ENCODE measurements at places on chromosomes 1 and 21.

DNA sequence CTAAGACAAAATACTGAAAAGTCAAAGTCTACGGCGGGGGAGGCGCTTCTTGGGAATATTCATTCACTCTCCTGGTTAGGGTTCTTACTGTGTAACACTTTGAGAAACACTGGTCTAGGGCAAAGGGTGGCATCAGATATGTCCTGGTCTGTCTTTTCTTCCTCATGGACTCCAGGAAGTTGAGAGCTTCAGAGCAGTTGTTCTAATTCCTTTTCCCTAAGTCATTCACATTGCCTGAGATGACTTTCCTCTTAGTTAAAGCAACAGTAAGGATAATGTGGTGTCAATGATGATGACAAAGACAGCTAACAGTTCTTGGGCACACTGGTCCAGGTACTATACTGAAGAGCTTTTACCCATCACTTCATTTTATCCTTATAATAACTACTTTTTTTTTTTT is 27.0 kb downstream of the FGGY start:
- no peak for DNase-seq

GRCh38 chr1:45550401-45551351 is at the start of gene AKR1A1:
Gene AKR1A1 (plus strand): TSS chr1:45550826. CDS start chr1:45561795, 10,969 bp downstream.
- DNase-seq = peak; percentile 90

DNA sequence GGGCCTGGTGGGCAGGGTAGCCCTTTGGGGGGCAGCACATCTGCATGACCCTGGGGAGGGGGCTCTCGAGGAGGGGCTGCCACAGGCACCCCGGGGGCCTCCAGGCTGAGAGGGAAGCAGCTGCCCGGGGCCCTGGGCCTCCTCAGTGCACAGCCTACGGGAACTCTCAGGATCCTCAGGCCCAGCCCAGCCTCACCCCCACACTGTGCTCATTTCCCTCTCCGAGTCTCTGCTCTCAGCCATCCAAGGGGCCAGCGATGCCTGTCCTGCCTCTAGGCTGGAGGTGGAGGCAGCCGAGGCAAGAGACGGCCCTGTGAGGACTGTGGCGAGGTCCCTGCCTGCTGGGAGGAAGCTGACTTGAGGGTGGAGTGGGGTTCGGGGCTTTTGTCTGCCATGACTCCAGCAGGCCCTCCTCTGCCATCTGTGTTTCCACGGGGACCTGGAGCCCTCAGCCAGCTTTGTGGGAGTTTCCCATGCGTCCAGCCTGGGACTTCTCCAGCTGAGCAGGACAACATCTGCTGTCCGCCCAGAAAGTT is 7.2 kb upstream of the PLEKHG5 start:
- no peak for DNase-seq

DNA sequence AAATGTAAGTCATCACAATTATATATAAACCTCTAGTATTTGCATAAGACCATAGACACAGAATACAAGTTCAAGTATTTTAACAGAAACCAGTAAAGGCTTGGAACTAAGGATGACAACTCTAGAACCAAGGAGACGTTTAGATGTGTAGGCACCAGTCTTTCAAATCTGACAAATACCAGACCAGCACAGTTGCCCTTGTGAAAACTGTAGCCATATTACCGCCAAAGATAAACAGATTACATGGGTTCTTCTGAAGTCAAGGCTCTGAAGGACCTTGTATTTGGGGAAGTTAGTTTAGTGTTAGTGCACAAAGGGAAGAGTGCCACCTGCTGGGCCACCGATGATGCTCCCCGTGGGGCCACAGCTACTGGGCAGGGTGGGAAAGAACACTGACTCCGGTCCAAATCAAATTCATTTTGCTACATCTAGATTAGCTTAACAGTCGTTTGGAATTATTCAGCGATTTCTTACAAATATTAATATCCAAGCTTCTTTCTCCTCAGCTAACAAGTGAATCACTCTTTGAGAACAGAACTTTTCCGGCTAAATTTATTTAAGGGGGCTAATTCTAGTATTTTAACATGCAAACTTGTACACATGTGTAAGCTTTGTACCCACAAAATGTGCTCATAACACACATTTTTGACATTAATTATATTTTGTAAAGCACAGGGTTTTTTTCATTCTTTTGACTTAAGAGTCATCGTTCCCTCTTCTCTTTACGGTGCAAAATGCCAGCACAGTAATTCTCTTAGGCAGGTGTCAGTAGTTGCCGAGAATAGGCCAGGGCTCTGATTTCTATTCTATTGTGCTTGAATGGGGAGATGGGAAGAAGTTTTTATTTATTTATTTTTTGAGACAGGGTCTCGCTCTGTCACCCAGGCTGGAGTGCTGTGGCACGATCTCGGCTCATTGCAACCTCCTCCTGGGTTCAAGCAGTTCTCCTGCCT is 8.0 kb upstream of the NIBAN1 start:
- no peak for DNase-seq

DNA sequence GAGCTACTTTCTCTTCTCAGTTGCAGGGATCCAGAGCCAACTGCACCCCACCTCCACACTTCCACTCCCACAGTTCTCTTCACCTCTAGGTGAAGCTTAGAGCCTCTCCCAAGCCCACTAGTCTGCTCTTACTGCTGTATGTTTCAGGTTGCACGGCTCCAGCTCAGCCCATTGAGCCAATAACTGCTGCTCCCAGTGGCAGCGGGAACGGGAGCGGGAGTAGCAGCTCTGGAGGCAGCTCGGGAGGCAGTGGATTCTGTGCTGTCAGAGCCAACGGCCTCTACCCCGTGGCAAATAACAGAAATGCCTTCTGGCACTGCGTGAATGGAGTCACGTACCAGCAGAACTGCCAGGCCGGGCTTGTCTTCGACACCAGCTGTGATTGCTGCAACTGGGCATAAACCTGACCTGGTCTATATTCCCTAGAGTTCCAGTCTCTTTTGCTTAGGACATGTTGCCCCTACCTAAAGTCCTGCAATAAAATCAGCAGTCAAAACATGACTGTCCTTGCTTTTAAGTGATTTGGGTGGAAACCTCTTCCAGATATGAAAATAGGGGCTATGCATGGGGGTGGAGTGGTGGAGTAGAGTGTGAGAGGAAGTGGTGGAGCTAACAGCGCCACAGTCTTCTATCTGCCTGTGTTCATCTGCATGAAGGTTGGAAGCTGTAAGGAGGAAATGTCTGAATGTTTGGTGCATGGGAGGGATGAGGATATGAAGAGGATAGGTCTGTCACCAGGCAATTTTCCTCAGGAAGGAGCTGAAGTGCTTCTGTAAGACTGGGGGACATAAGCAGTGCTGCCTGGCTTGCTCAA is 29.6 kb downstream of the CHIA start:
- DNase-seq = no peak

DNA sequence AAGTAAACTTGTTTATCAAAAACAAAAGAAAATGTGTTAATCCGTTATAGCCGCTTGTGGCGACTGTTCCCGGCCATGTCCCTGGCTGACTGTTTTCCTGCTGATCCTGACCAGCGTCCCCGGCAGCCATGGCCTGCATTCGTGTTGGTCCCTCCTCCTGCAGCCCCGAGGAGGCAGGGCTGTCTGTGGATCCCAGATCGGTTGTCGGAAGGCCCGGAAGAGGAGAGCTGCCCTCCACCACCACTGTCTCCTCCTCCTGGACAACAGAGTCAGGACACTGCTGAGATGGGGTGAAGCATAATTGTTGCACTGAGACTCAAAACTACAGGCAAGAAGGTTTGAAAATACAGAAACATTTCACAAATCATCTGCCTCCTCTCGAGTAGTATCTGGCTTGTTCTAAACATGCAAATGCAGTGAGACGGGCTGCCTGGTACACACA is 3.6 kb upstream of the MXRA8 start:
- DNase-seq = no peak

Data from renal pelvis (tissue), 12 donors.